Fibroblast of lung (primary cell): ENCODE measurements at places on chromosomes 6 and 20. TPM values are rescaled to one million over a fixed set of nuclear protein-coding genes. Genes with fewer than 3 reads are reported as not detected.

FAM83C gene
- total RNA-seq: not detected in 2 replicates

DNA sequence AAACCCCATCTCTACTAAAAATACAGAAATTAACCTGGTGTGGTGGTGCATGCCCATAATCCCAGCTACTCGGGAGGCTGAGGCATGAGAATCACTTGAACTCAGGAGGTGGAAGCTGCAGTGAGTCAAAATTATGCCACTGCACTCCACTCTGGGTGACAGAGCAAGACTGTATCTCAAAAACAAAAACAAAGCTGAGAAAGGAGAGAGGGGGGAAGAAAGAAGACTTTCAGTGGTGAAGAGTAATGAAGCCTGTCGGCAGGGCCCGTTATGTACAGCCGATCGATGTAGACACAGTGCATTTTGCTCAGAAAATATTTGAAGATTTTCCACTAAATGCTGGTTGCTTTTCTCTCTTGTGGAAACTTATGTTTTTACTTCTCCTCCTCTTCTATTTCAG lies 13.8 kb downstream of the VAPB start:
- no peak for DNase-seq

DNA sequence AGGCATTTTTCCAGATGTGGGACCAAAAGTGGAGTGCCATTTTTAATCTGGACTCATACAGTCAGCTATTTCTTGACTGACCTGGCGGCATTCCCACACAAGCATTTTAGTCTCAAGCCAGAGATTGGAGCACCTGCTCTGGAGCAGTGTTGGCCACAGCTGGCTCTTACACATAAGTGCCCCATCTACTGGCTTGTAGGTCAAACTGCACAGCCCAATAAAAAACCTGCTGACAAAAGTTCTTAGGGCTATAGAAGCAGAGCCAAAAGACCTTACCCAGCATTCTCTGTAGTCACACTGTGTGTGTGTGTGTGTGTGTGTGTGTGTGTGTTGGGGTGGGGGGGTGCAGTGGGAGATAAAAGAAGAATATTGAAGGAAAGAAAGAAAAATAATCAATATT lies 38.6 kb upstream of the SENP6 start:
- peak; percentile 18 for DNase-seq

- no peak for DNase-seq
Measured at GRCh38 chr6:100796049-100796823, 84.9 kb downstream of the ASCC3 start.

- no peak for DNase-seq
Measured at GRCh38 chr20:12458241-12458640, 540.5 kb downstream of the BTBD3 start.

DSP gene
- under 0.01 TPM in 1 of 2 replicates, not detected in the other for total RNA-seq

DNA sequence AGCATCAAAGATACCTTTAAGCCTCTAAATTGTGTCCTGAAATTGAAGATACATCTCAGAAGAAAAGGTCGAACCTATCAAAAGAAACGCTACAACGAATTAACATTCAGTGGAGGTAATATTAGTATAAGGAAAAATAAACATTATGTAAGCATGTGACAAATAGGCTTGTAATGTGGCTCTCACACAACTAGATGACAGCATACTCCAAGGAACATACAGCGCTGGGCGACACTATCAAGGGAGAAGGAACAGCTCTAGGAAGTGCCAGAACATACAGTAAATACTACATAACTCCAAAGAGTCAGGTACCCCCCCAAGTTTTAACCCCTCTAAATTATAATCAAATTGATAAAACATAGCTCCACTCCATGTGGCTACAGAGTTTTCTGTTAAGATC lies 103.5 kb downstream of the LAMP5 start:
- DNase-seq: peak; percentile 48

ARG1 gene
- total RNA-seq: not detected in 2 replicates

GRCh38 chr6:150685860-150686259 lies 86.2 kb downstream of the PLEKHG1 start:
- DNase-seq: no peak

GRCh38 chr20:51050531-51051075 lies 27.7 kb upstream of the KCNG1 start:
- no peak for DNase-seq
